ENCODE measurements at places on chromosomes 2 and 18. TPM values are rescaled to one million over a fixed set of nuclear protein-coding genes. Genes with fewer than 3 reads are reported as not detected.
A peak's percentile ranks its signal among the peaks of the same experiment; 100 is the strongest.

Gene TRIM54
- total RNA-seq = 1.2 TPM

Gene C18orf63
- total RNA-seq = not detected

DNA sequence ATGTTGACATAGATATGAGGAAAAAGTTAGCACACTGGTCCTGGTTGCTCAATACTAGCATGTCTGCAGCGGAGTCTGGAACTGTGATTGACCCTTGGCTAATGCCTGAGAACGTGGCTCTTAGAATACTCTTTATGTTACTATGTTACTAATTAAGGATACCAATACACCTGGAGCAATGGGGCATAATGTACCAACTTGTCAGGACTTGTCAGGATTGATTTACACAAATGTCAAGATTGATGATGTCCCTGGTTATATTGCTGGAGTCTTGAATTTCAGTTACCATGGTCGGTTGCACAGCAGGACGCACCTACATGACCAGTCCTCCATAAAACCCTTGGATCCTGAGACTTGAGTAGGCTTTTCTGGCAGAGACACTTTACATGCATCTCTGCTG, 810.9 kb downstream of the CPS1 start:
- H3K27me3 ChIP-seq = no peaks in the 10 kb centered on the region
- H3K27ac ChIP-seq = no peak overlapping the region

GRCh38 chr2:37857575-37858399, 67.3 kb upstream of the RMDN2 start:
- H3K36me3 ChIP-seq = no peaks in the 10 kb centered on the region
- peaks cover 29% of the 10 kb centered on the region for H3K4me1 ChIP-seq
- H3K27me3 ChIP-seq = no peaks in the 10 kb centered on the region
- no peak overlapping the region for H3K27ac ChIP-seq

DNA sequence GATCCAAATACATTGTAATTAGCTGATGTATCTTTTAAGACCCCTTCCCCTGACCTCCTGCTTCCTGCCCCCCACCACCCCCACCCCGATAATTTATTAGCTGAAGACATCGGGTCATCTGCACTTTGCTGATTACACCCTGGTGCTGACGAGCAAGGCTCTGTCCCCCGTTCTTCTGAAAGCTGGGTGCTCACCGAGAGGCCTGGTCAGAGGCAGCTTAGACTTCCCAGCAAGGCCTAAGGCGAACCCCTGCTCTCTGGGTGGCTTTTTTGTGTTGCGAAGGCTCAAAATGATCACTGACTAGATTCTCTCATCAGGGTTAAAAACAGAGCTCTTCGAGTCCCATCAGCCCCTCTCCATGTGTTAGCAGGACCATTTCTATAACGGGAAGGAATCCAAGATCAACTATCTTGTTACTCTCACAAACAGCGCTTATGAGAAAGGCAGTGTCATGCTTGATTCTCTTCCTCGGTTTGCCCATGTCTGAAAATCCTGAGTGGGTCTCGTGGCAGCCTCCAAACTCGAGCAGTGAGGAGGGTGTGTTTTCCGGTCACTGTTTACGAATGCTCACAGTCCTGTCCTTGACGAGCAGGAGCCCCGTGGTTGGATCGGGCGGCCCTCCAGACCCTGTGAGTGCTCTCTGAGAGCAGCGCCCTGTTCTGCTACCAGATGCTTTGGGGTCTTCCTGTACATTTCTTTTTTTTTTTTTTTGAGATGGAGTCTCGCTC, 201.6 kb downstream of the HDAC4 start:
- peak overlapping the region; percentile 90 for H3K27ac ChIP-seq
- DNase-seq = peak; percentile 70
- H3K27me3 ChIP-seq = no peaks in the 10 kb centered on the region
- no peaks in the 10 kb centered on the region for H3K36me3 ChIP-seq
- H3K4me3 ChIP-seq = no peak overlapping the region

GRCh38 chr2:25400576-25401216, 59.0 kb upstream of the DNMT3A start:
- H3K27ac ChIP-seq = no peak overlapping the region
- H3K4me1 ChIP-seq = peaks cover 6% of the 10 kb centered on the region
- H3K36me3 ChIP-seq = no peaks in the 10 kb centered on the region
- no peak overlapping the region for H3K4me3 ChIP-seq

DNA sequence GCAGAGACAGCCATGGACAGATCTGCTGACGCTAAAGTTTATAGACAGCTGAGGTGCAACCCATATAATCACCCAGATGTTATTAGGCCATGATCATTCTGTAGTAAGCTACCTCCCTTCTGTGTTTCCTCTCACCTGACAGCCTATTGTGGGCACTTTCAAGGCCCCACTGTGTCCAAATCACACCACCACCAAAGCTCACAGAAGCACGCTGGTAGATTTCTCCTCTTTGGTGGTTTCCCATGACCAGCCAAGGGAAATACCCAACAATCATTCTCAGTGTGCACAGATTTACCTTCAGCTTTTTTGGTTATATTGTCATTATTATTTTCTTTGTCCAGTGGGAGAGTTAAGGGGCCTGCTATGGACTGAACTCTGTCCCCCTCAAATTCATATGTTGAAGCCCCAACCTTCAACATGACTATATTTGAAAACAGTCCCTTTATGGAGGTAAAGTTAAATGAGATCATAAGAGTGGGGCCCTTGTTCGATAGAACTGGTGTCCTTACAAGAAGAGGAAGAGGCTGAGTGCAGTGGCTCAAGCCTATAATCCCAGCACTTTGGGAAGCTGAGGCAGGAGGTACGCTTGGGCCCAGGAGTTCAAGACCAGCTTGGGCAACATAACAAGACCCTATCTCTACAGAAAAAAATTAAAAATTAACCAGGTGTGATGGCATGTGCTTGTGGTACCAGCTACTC, 74.0 kb upstream of the MSH6 start:
- no peak overlapping the region for H3K27ac ChIP-seq
- H3K4me3 ChIP-seq = no peak overlapping the region
- H3K36me3 ChIP-seq = no peaks in the 10 kb centered on the region
- H3K4me1 ChIP-seq = no peaks in the 10 kb centered on the region
- no peaks in the 10 kb centered on the region for H3K27me3 ChIP-seq
- DNase-seq = no peak

DNA sequence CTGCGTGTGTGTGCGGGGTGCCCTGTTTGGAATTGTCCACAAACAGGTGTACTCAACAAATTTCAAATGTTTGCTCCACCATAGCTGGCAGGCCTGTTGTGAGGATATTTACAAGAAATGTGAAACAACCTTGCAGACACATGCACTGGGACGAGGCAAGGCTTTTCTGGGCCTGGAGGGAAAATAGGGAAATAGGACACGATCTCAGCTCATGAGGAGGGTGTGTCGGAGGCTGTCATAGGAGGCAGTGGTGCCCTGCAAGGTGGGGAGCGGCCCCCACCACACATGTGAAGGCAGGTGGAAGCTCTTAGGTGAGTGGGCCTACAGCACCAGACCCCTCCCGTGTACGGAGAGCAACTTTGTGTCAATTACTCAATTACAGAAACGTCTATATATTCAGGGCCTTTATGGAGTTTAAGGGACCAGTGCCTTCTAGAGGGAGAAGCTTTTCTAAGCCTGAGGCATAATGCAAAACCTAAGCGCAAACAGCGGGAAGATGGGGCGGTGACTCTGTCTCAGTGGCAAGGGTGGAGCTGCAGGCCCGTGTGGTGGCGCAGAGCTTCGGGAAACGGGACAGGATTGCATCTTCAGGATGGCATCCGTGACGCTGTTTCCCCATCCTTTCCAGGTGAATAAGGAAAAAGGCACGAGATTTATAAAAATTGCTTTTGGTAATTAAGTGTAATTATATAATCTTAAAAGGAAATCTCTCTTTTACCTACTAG, 48.0 kb downstream of the RNF144A start:
- no peaks in the 10 kb centered on the region for H3K27me3 ChIP-seq
- no peak for DNase-seq

DNA sequence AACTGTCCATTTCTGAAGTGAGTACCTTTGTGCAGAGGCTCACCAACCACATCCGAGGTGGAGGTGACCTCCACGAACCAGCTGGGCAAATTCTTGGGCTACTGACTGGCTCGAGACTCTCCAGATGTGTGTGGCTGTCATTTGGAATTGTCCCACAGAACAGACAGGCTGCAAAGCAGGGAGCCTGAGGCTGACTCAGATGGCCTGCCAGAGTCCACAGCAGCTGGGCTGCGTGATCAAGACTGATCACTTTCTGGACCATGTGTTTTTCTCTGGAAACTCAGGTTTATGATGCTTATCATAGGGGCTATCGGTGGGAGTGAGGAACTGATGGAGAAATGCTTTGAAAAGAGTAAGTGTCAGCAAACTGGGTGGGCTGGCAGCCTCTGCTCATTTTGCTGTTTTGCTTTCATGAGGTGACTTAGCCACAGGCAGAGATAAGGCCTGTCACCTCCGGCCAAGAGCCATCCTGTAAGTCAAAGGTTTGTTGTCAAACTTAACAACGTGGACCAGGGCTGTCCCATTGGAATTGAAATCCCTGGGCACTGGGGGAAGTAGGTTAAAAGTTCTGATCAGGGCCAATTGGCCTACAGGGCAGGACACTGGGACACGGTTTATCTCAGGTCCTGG, 120.4 kb downstream of the LIPG start:
- H3K36me3 ChIP-seq = no peaks in the 10 kb centered on the region
- H3K27me3 ChIP-seq = no peaks in the 10 kb centered on the region
- H3K4me1 ChIP-seq = no peaks in the 10 kb centered on the region
- no peak for DNase-seq

DNA sequence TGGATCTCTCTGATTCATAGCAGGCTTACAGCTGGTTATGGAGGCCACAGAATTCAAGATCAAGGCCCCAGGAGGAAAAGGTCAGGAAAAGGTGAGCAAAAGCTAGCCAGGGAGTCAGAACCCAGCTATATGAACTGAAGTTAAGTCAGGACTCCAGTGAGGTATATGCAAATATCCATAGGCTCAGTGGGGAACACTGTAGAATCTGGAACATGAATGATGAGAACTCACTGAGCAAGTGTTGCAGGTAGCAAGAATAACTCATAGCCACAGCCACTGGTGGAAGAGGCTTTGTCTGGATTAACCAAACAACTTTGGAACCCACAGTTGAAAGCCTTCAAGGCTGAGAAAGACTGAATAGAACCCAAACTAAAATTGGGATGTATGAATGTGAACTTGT, 24.7 kb downstream of the COBLL1 start:
- H3K36me3 ChIP-seq = no peaks in the 10 kb centered on the region
- peak; percentile 23 for DNase-seq
- no peak overlapping the region for H3K4me3 ChIP-seq
- peaks cover 16% of the 10 kb centered on the region for H3K4me1 ChIP-seq
- no peak overlapping the region for H3K27ac ChIP-seq
- no peaks in the 10 kb centered on the region for H3K27me3 ChIP-seq

DNA sequence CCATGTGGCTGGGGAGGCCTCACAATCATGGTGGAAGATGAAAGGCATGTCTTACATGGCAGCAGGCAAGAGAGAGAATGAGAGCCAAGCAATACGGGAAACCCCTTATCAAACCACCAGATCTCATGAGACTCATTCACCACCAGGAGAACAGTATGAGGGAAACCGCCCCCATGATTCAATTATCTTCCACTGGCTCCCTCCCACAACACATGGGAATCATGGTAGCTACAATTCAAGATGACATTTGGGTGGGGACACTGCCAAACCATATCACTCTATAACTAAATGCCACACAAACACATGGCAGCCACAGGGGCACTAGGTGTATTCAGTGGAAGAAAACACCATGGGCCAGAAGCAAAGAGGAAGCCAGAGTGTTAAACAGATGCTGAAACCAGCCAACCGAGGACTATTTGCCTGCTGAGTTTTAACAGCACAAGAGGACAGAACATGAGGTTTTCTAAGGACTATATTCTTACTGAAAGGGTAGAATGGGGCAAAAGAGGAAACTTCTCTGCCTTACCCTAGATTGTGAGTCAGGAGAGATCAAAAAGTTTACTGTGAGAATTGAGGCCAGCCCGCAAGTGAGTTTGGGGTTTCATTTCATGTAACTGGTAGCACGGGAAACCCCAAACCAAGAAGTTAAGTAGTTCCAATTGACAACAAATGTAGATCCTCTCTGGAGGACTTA, 49.2 kb downstream of the SIGLEC15 start:
- no peaks in the 10 kb centered on the region for H3K36me3 ChIP-seq
- no peak overlapping the region for H3K4me3 ChIP-seq
- H3K4me1 ChIP-seq = no peaks in the 10 kb centered on the region
- no peak for DNase-seq
- no peak overlapping the region for H3K27ac ChIP-seq

DNA sequence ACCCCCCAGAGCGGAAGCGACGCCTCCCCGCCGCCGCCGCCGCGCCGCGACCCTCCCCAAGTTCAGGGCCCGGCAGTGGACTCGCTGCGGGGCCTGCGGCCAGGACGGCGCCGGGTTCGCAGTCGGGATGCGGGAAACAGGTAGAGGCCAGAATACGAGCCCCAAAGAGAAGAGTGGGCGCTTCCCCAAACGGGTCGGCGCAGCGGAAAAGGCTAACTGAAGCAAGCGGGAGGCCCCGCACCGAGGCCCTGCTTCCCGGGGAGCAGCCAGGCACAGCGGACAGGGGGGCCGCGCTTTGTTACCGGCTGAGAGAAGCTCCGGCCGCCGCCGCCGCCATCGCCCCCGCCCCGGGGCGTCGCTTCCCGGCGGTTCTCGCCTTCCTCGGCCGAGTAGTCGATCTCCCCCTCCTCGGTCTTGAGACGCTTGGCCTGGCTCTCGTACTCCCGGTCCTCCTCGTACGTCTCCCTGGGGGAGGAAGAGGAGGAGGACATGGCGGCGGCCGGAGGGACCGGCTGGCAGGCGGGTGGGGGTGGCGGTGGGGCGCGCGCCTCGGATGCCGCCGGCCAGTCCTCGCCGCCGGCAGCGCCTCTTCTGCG, 494 bp downstream of the HNRNPLL start:
- H3K27ac ChIP-seq = peak overlapping the region; percentile 97
- H3K4me1 ChIP-seq = peaks cover 47% of the 10 kb centered on the region
- peak; percentile 55 for DNase-seq
- no peaks in the 10 kb centered on the region for H3K27me3 ChIP-seq
- H3K36me3 ChIP-seq = no peaks in the 10 kb centered on the region
- H3K4me3 ChIP-seq = peak overlapping the region; percentile 91

DNA sequence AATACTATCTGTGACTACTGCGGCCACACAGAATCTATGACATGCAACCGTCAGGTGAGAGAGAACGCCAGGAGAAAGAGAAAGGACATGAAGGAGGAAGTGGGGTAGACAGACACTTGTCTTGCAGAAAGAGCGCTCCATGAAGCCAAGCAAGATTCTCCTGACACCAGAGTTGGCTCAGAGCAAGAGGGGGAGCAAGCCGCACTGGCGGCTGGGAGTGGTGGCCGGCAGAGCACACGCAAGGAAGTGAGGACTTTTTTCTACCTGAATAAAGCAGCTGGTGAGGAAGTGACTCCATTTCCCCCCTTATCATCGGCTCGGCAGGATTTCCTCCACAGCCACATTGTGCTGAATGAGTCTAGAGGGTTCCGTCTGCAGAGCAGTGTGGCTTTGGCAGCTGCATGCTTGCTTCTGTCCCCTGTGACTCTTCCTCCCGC, 181.6 kb downstream of the BCL2 start:
- H3K4me3 ChIP-seq = no peak overlapping the region
- no peak for DNase-seq
- H3K27me3 ChIP-seq = no peaks in the 10 kb centered on the region
- H3K36me3 ChIP-seq = no peaks in the 10 kb centered on the region
- H3K27ac ChIP-seq = no peak overlapping the region

- no peak for DNase-seq
- H3K4me1 ChIP-seq = no peaks in the 10 kb centered on the region
- H3K4me3 ChIP-seq = no peak overlapping the region
- peaks cover 7% of the 10 kb centered on the region for H3K27me3 ChIP-seq
Measured at GRCh38 chr18:63545000-63545399, 2.8 kb downstream of the SERPINB12 start.
